Fibroblast of skin of scalp (primary cell): ENCODE measurements at places on chromosomes 4 and X.

DNA sequence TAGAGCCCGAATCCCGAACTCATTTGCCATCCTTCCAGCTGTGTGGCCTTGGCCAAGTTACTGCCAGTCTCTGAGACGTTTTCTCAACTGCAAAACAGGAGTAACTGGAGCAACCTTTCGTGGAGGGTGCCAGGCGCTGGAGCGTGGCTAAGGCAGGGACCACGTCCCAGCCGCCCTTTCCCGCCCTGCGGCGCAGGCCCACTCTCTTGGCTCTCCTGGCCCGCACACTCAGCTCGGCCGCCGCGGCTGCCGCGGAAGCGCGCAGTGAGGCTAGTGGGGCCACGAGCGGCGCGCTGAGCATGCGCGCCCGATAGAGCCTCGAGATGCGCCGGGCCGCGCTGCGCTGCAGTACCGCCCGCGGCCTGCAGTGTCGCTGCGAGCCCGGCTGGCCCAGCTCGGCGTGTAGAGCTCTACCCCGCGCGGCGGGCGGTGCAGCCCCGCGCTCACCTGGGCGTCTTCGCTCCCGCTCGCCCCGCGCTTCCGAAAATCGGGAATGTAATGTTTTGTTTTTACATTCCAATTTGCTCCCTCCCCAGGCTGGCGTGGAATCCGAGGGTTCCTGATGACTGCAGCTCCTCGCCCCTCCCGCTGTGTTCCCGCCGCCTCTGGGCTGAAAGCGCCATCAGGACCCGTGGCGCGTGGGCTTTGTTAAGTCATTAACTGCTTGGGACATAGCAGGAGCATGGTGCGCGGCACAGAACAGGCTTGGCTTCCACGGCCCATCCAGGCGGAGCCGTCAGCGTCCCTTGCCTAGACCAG, 4.0 kb upstream of the ZNF518B start:
- DNase-seq = peak; percentile 71

GRCh38 chr4:111813555-111814140, 331.6 kb upstream of the FAM241A start:
- no peak for DNase-seq

- DNase-seq = no peak
These were observed 660.7 kb downstream of the SMARCA1 start for GRCh38 chrX:128862557-128862956.

DNA sequence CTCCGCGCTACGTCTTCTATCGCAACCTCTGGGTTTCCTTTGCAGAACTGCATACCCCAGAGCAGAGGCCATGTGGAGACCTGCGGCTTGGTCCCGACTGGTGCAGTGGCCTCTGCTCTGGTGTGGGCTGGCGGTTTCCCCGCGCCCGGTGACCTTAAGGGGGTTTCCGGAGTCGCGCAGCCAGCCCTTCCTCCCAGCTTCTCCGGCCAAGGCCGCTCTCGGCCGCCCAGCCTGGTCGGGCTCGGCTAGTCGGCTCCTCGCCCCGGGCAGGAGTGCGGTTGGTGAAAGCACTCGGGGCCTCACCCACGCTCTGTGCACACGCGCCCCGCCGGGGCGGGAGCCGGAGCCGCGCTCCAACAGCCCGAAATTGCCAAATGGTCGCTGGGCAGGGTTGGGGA, 84.9 kb downstream of the BCOR start:
- DNase-seq = no peak

DNA sequence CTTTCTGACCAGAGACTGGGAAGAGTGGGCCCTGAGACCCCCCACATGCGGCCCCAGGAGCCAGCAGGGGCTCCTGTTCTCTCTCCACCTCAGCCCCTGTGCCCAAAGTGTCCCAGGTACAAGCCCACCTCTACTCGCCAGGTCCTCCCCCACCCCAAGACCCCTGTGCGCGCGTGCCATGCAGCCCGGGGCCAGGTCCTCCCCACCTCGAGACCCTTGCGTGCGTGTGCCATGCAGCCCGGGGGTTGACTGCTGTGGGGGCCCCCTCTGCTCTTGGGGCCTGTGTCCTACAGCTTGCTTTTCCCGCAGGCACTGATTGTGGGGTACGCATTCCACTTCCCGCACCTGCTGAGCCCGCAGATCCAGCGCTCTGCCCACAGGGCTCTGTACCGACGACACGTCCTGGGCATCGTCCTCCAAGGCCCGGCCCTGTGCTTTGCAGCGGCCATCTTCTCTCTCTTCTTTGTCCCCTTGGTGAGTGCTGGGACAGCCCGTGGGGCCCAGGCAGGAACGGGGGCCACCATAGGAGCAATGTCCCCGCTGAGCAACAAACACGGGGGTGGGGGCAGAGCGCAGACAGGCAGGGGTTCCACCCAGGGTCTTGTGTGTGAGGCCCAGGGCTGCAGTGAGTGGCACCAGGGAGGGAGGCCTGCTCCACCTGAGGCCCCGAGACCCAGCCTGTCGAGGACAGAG, 20.3 kb downstream of the DGKQ start:
- no peak for DNase-seq

DNA sequence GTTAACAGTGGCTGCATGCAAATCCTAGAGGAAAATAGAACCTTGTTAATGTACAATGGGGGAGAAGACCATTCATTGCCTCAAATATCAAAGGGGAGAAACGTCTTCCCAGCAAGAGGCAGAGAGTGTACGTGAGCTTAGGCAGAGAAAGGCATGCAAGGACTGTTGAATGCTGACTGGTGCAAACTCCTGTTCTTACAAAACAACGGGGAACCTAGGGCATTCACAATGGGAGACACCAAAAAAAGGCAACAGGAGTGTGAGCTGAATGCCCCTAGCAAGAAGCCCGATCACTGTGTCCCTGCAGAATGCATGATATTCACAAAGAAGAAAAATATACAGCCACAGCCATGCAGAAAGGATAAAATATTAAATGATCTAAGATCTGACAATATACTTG, 184.9 kb downstream of the NSUN7 start:
- no peak for DNase-seq

DNA sequence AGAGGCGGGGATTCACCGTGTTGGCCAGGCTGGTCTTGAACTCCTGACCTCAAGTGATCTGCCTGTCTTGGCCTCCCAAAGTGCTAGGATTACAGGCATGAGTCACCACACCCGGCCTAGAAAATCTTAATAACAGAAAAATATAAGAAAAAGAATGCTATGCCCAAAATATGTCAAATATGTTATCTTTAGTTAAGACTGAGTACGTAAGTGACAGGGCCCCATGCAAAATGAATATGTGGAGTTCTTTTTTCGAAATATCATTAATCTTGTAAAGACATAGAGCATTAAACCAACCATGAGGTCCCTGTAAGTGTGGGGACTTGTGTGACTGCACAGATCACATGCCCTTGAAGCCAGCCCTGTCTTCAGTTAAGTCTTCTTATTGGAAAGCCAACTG, 8.9 kb upstream of the ZNF518B start:
- DNase-seq = peak; percentile 31

- DNase-seq = no peak
These were observed 17.8 kb downstream of the PDCL2 start for GRCh38 chr4:55574252-55574651.
